Hippocampal formation (tissue), 2 donors: ENCODE measurements at places on chromosomes 2 and 18.

- DNase-seq = no peak
Observed at GRCh38 chr2:241506793-241507429, 1.5 kb downstream of the STK25 start.

GRCh38 chr2:36915627-36916026 lies 50.7 kb downstream of the STRN start:
- DNase-seq = no peak

DNA sequence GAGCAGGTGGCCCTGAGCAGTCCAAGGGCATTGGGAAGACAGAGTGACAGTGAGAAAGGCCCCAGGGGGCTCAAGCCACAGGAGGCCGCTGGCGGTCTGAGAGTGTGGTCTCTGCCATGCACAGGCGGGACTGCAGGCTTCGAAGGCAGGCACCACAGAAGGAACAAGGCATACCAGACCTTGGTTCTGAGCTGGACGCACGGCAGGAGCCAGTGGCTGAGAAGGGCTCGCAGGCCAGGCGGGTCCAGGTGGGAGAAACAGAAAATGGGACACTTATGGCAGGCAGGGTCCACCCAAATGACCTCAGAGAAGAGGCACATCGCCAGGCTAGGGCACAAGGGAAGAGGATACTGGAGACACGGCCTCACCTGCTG lies 14.9 kb downstream of the HJURP start:
- DNase-seq = no peak

- no peak for DNase-seq
Observed at GRCh38 chr2:57848723-57849122, 197.9 kb upstream of the VRK2 start.

DNA sequence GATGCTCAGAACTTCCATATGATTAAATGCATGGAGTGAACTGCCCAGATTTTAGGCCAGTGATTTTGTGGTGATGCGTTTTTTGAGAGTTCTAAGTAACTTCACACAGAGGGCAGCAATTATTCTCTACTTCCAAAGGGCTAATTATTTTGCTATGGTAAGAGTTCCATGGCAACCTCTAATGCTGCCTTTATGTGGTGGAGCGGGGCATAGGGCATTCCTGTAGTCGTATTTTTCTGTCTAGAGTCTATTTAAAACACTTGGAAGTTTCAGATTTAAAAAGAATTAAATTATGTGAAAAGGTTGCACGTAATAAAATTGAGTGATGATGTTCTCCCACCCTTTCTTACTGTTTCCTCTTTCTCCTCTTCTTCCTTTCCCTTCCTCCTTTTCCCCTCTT lies 63.9 kb upstream of the EML6 start:
- DNase-seq = no peak

DNA sequence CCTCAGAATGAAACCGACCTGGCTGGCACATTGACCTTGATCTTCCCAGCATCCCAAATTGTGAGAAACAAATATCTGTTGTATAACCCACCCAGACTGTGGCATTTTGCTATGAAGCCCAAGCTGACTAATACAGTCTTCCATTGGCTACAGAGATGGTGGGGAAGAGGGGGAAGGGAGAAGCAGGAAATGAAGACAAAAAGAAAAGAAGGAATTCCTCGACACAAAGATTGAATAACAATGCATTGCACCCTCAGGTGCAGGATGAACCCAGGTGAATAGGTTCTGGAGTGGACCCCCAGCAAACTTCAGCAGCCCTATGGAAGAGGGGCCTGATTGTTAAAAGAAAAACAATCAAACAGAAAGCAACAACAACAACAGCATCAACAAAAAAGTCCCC lies 270.7 kb downstream of the FSIP2 start:
- no peak for DNase-seq

- DNase-seq = no peak
Observed at GRCh38 chr18:62611453-62612288, 88.8 kb downstream of the ZCCHC2 start.

- no peak for DNase-seq
Observed at GRCh38 chr18:57084331-57085271, 62.3 kb upstream of the BOD1L2 start.

GRCh38 chr18:22559414-22560274 lies 141.9 kb upstream of the CTAGE1 start:
- no peak for DNase-seq

DNA sequence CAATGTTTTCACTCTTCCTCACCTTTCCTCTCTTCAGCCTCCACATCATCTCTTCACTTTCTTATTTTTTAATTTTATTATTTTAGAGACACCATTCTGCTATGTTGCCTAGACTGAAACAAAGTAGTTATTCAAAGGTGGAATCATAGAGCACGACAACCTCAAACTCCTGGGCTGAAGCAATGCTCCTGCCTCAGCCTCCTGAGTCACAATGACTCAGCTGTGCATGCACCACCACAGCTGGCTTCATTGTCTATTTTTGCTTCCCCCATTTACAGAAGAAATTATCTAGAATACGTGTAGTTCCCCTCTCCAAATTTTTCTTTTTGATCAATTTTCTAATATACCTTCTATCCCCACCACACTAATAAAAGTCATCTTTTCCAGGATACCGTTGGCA lies 911.5 kb upstream of the SOX11 start:
- no peak for DNase-seq

DNA sequence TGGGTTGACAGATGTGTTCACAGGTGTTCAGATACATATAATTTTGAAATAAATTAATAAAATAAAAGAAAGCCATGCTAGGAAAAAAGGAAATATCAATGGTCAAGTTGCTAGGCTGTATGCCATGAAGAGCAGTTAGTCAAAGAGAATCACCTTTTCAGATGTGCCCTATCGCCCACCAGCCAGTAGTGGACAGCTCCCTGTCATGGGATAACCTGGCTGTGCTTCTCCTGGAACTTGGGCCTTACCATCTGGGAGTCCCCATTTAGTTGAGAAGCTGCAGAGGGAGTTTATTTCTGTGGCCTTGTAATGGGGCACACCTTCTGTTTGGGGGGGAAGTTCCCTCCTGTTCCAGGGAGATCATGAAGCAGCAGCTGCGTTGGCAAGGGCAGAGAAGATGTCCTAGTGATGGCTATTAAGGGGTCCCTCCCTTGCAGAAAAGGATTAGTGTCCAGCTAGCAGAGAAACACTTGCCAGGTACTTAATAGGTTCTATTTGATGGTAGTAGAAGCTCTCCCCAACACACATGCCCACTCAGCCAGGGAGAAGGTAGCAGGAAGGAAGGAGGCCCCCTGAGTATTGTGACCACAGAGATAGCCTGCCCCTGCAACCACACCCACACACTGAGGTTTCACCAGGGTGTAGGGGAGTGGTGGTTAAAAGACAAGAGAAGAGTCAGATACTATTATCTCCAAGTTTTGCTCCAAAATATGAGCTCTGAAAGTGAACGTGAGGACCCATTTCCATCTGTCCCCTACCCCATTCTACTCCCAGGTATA lies 117.7 kb downstream of the B3GNT2 start:
- DNase-seq = no peak

DNA sequence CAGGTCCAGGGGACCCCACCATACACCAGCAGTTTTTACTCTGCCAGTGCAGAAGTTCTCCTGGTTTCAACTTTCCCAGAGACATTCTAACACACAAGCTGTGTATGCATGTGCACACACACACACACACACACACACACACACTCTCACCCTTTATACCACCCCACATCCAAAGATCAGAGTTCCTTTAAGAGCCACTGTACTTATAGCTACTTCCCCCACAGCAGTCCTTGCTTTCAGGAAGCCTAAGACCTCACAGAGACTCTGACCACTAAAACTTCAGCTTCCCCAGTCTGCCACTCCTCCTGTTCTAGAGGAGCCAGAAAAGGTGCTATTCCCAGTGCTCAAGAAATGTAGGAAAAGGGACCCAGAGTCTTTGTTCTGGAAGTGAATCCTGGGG lies 107.8 kb downstream of the ZNF521 start:
- DNase-seq = no peak

- no peak for DNase-seq
Observed at GRCh38 chr2:146265656-146266055, 1579.2 kb upstream of the ACVR2A start.

DNA sequence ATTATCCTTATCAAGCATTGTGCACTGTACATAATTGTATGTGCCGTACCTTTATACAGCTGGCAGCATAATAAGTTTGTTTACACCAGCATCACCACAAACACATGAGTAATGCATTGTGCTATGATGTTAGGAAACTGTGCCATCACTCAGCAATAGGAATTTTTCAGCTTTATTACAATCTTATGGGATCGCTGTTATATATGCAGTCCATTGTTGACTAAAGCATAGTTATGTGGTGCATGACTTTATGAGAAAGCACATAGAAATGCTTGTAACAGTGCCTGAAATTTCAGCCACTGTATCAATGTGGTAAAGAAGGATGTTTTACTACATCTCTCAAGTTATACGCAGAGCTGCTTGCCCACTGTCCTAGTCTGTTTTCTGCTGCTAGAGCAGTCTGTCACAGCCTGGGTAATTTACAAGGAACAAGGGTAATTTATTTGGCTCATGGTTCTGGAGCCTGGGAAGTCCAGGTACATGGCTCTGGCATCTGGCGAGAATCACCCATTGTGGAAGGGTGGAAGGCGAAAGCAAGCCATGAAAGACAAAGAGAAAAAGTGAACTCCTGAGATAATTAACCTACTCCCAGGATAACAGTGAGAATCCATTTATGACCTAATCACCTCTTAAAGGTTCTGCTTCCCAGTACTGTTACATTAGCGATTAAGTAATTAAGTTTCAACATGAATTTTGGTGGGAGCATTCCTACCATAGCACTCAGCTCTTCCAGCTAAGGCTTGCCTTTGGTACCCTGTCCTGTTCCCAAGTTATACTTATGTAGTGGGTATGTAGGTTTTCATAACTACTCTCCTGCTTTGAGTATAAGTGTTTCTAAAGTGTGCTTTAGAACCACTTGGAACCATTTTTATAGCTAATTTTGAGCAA lies 4.6 kb downstream of the MAP3K20 start:
- DNase-seq = no peak

DNA sequence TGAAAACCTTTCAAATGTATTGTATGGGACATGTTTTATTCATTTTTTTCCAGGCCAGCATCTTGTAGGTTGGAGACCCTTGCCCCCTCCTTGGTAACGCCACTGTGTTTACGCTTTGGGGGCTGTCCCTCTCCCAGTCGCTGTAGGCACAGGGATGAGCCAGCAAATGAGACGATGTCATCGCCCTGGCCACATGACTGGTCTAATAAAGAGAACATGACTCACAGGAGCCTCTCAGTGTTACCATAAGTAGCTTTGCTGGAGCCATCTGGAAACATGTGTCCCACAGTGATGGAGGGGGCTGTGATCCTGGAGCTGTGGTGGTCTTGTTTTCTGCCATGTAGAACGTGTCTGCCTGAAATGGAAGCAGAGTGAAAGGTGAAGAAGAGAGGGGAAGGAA lies 78.9 kb downstream of the CD8B2 start:
- no peak for DNase-seq

- no peak for DNase-seq
Observed at GRCh38 chr2:19355931-19356544, 2.4 kb downstream of the OSR1 start.

- no peak for DNase-seq
Observed at GRCh38 chr2:75561566-75562512, 1.1 kb upstream of the EVA1A start.

DNA sequence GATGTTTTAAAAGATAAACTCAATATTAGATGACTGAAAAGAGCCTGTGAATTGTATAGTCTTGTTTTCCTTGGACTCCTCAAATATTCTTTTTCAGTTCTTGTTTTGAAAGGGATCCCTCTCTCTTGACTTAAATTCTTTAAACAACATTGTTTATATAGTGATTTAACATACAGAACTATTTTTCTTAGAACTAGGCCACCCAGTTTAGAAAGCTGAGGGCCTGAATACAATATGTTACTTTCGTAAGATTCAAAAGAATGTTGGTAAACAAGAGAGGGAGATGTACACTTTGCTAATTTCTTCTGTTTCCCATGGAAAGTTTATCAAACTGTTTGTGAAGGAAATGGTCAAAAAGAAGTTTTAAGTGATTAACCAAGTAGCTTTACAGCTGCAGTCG lies 5.5 kb upstream of the TSPYL6 start:
- no peak for DNase-seq

DNA sequence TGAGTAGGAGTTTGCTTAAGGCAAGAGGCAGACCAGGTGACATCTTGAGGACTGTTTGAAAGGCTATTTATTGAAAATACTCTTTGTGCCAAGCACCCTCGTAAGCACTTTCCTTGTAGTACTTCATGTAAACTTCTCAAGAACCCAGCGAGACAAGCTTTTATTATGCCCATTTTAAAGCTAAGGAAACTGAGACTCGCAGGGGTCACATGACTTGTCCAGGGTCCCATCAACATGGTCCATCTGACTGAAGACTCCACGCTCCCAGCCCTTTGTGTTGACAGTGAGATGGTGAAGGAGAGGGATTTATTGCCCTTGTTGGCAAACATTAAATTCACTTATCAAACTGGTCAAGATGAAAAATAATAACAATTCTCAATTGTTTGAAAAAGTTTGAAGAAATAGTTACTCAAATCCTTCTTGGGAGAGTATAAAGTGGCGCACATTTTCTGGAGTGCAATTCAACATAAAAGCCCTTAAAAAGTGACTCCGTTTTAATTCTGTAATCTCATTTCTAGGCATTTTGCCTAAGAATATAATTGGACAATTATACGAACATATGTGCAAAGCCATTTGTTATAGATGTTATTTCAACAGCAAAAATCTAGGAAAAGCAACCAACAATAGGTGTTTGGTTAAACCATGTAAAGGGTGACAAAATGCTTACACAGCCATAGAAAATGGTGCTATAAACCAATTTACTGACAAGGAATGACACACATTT lies 270.5 kb upstream of the NCKAP5 start:
- no peak for DNase-seq

GRCh38 chr2:222955008-222955407 lies 94.2 kb downstream of the ACSL3 start:
- DNase-seq = no peak

DNA sequence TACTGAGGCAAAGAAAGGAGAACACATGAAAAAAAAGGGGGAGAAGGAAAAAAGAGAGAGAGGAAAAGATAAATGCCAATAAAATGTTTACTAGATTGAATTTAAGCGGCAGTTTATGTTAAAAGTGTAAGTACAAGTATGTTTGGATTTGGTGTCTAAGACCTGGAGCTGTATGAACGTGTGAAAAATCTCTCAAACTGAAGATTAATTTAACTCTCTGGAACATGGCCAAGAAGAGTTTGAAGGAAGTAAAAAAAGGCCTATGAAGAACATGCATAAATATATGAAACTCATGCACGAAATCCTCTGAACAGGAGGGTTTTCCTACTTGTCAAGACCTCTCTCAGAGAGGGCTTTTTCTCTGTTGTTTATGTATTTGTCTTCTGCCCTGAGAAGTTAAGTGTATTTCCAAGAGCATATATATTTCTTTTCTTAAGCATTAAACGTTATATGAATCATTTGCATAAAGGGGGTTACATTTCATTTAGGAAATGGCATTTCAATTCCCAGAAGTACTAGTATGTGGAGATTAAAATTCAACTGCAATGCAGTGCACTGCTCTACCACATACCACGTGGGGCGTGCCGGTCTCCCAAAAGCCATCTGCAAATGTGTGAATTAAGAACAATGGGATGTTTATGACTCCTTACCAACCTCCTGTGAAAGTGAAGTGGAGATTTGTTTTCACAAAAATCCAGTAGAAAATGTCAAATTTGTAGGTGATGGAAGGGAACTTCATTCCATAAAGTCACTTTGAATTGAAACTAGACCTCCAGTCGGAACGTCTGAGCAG lies 281.1 kb upstream of the TRIB2 start:
- DNase-seq = no peak
